ENCODE measurements at places on chromosomes 13 and 19.

GRCh38 chr19:40055049-40055448 is 982 bp downstream of the ZNF780B start:
- no peak for DNase-seq

DNA sequence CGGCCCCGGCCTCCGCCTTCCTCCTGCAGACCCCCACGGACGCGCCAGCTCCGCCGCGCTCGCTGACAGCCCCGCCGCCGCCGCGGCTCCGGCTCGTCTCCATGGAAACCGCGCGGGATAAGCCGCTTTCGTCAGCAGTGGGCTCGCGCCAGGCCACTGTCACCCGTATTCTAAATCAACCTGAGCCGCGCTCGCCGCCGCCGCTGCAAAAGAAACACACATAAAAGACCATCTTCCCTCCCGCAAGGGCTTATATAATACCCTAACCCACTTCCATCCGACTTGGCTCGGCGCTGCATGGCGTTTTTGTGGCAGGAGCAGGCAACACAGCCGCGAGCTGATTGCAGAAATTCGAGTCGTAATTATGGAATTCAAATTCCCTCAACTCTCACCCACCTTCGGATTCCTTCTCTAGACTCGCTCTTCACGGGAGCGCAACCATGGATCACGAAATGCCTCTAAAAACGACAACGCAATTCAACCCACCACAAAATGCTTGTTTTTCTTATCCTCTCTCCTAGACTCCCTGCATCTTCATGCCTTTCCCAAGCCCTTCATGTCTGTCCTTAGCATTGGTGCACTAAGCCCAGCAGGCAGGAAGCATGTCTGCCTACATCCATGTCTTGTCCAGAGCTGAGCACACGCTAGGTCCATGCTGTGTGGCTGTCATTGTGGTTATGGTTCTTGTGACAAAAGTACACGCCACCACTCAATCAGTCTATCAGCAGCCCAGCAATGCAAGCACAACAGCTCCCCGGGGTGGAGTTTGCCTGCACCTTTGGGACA is at the start of gene AMER2:
Gene AMER2 (minus strand): TSS at position 772 of the 786 bp plus-strand sequence. CDS start 669 bp downstream, at position 103.
- no peak for DNase-seq

DNA sequence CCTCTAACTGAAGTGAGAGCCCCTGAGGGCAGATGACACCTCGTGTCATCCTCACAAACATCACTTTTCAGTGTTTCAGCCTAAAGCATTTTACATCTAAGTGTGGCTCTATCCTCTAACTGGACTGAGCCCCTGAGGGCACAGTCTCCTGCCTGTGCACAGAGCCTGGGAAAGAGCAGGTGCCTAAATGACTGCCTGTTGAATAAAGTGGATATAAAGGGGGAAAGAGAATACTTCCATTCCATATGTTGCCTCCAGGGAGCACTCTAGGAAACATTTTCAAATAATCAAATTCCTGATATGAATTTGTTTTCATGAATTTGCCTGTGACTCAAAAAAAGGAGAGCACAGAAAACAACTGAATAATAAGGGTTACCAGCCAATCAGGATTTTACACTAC is 32.2 kb downstream of the CNMD start:
- peak; percentile 3 for DNase-seq

DNA sequence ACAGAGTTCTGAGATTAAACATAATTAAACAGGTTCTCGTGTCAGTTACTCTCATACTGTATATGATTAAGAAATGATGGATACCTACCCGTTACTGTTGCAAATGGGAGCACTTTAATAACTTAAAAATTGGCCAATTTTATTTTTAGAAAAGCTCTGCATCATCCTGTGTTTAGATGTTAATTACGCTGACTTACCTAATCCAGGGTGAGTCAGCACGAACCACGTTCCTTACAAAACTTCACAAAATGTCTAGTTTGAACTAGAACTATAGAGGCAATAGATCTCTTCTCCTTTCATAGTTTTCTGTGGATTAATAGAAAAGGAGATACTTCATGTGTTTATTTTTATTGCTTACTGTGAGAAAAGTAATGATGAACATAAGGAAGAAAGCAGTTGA is 363.9 kb downstream of the MYO16 start:
- no peak for DNase-seq

- DNase-seq = no peak
Measured at GRCh38 chr13:32917504-32917903, 98.7 kb upstream of the KL start.

DNA sequence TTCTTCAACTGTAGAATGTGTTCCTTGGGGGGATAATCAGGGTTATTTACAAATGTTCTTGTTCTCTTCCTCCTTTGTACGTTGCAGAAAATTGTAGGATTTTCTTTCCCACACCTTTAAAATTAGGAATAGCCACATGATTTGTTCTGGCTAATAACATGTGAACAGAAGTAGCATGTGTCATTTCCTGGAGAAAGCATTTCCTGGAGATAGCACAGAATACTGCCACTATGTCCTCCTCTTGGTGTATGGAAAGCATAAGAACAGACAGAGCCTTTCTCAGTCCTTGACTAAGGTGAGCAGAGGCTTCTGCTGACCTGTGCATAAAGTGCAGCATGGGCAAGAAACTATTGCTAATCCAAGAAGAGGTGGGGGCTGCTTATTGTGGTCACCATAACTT is 101.8 kb downstream of the FAM216B start:
- no peak for DNase-seq

GRCh38 chr19:35143818-35144217 is 763 bp downstream of the FXYD7 start:
- no peak for DNase-seq

GRCh38 chr13:24700539-24700938 is 20.3 kb downstream of the ATP12A start:
- DNase-seq = no peak

GRCh38 chr13:105602956-105603670 is 932.3 kb downstream of the EFNB2 start:
- DNase-seq = no peak

DNA sequence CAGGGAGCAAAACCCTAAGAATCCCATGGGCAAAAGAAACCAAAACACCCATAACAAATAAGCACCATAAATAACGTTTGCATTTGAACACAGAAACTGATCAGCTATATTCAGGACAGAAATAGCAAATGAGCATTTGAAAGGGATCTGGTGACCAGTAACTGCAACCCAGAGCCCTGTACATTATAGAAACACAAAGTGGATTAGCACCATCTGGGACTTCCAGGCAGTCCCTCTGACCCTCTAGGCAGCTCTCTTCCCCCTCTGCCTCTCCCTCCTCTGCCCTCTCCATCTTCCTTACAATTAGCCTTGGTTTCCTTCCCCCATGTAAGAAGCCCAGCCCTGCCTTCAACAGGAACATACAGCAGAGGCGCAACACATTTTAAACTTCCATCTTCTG is 215.0 kb downstream of the DCLK1 start:
- no peak for DNase-seq

DNA sequence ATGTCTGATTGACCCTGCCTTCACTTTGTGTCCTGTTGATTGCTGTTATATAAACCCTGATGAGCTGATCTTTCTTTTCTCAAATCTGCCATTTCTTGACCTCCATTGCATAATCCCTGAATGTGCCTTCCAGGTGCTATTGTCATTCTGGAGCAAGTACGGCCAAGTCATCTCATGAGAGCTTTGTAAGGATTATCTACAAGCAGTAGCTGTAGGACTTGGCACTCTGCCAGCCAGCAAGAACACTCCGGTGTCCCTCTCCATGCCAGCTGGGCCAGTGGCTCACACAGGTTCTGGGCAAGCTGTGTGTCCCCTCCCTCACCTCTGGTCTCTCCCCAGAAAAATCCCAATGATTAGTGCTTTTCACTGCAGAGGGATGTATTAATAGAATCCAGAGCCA is 348.1 kb downstream of the FOXO1 start:
- DNase-seq = no peak

GRCh38 chr13:38255600-38255999 is 94.1 kb upstream of the UFM1 start:
- no peak for DNase-seq

DNA sequence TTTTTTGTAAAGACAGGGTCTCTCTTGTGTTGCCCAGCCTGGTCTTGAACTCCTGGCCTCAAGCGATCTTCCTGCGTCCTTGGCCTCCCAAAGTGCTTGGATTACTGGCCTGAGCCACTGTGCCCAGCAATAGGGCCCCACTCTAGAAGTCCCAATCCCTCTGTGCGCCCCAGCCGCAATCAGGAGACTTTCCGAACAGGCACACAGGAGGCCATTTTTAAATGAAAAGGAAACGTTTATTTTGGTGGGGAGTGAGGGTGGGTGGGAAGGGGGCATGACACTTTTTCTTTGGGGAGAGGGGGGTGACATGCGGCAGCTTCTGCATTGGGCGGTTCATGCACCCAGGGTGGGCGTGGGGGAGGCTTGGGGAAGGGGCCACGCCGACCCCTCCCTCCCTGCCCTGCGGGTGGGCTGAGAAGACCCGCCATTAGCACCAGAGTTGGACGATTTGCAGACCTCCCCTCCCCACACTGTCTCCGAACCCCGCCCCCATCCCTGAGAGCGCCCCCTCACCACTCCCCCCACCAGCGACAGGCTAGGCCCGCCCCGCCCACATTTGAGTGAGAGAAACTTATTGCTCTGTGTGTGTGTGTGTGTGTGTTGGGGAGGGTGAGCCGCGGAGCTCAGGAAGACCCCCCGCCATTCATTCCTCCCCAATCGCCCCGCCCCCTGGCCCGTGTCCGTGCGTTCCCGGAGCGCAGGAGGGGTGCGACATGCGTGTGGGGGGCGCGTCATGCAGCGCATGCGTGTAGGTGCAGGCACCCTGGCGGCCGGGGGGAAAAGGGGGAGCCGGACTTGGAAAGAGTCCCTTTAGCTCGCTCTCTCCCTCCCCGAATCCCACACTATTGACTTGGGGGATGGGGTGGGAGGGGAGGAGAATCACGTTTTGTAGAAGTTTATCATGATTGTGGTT is 17.2 kb downstream of the KCNC3 start:
- DNase-seq = no peak

GRCh38 chr19:49814010-49814409 is 918 bp upstream of the FUZ start:
- DNase-seq = no peak

- no peak for DNase-seq
Measured at GRCh38 chr19:14416817-14417231, 2.3 kb downstream of the DDX39A start.

DNA sequence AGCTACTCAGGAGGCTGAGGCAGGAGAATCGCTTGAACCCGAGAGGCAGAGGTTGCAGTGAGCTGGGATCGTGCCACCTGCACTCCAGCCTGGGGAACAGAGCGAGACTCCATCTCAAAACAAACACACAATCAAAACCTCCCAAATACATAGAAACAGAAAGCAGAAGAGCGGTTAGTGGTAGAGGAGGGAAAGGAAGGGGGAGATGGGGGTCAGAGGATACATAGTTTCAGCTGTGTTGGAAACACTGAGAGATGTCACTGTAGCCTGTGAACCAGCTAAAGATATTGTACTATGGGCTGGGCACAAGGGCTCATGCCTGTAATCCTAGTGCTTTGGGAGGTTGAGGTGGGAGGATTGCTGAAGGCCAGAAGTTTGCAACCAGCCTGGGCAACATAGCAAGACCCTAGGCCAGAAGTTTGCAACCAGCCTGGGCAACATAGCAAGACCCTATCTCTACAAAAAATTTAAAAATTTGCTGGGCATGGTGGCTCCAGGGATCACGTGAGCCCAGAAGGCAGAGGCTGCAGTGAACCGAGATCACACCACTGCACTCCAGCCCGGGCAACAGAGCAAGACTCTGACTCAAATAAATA is 49.9 kb downstream of the GNG7 start:
- no peak for DNase-seq

GRCh38 chr13:100790405-100790804 is 115.8 kb upstream of the TMTC4 start:
- no peak for DNase-seq

DNA sequence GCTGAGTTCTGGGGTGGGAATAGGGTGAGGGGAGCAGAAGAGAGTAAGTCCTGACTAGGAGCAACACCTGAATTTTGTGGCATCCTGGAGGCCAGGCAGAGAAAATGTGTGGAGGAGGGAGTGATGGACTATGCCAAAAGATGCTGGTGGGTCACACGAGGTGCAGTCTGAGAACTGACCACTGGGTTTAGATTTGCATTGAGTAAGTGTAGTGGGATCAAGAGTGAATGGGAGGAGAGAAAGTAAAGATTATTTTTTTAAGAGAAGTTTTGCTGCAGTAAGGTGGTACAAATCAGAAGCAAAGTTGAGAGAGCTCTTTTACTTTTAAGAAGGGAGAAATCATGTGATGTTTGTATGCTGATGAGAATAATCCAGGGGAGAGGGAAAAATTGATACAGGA is 405.1 kb downstream of the DLEU7 start:
- no peak for DNase-seq

GRCh38 chr19:41255171-41255570 is 9.0 kb upstream of the HNRNPUL1 start:
- DNase-seq = no peak

GRCh38 chr19:14516048-14516534 is 2.1 kb downstream of the DNAJB1 start:
- DNase-seq = no peak

- no peak for DNase-seq
Measured at GRCh38 chr13:107866941-107867623, 348.3 kb downstream of the LIG4 start.

DNA sequence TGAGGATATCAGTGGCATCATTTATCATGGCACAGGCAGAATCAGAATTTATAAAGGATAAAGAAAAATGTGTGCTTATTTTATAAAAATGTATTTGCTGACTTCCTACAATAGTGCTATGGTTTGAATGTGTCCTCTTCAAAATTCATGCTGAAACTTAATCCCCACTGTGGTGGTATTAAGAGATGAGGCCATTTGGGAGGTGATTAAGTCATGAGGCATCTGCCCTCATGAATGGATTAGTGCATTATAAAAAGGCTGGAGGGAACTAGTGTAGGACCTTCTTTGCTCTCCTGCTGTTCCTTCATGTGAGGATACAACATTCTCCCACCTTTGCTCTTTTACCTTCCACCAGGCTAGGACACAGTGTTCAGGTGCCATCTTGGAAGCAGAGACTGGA is 212.8 kb downstream of the RFC3 start:
- no peak for DNase-seq

- no peak for DNase-seq
Measured at GRCh38 chr13:113075711-113076110, 29.9 kb upstream of the F7 start.
